ENCODE measurements at places on chromosomes 13 and 19.

DNA sequence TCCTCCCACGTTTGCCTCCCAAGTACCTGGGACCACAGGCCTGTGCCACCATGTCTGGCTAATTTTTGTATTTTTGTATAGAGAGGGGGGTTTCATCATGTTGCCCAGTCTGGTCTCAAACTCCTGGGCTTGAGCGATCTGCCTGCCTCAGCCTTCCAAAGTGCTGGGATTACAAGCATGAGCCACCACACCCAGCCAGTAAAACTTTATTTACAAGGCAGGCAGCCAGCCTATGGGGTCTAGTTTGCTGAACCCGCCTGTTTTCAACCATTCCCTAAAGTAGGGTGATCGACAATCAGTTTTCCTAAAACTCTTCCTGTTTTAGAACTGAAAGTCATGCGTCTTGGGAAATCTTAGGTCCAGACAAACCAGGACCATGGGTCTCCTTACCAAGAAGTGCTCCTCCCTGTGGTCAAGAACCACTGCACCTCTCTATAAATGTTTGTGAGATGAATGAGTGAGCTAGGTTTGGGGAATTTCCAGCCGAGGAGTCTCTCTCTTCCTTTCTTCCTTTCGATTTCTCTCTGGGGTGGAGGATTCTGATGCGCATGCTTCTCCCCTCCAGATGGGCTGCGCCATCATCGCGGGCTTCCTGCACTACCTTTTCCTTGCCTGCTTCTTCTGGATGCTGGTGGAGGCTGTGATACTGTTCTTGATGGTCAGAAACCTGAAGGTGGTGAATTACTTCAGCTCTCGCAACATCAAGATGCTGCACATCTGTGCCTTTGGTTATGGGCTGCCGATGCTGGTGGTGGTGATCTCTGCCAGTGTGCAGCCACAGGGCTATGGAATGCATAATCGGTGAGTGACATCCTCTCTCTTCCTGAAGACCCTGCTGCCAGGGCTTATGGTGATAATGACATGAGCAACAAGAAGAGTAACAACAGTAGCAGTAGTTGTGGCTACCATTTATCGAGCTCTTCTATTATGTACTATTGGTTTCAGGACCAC is 38.7 kb downstream of the ADGRE1 start:
- no peak for DNase-seq

GRCh38 chr13:33080972-33081590 is 64.9 kb downstream of the KL start:
- DNase-seq = no peak

- DNase-seq = no peak
Observed at GRCh38 chr13:22061806-22062391, 391.0 kb downstream of the FGF9 start.

DNA sequence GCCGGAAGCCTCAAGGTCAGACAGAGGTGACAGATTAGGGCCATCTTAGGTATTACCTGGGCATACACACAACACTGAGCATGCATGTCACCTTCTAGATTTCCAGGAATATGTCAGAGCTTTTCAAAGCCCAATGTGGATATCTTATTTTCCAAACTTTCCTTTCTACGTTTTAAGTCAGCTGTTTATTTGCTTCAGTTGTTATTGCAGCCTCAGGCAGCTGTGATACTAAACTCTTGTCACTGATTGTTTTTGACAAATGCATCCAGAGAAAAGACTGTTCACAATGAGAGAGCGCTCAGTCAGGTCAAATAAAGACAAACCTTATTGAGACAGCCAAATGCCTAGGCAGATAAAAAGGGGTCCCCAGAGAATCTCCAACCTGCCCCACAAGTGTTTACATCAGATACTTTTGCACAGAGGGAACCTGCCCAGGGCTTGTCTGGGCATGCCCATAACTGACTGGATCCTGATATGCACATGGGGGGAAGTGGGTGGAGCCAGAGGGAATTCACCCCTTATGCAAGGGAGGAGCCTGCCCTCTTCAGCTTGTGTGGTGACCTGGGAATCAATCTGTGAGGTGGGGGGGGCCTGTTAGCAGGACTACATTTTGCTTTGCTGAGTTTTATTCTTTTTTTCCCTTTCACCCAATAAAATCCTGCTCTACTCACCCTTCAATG is 28.5 kb downstream of the MED4 start:
- DNase-seq = no peak

DNA sequence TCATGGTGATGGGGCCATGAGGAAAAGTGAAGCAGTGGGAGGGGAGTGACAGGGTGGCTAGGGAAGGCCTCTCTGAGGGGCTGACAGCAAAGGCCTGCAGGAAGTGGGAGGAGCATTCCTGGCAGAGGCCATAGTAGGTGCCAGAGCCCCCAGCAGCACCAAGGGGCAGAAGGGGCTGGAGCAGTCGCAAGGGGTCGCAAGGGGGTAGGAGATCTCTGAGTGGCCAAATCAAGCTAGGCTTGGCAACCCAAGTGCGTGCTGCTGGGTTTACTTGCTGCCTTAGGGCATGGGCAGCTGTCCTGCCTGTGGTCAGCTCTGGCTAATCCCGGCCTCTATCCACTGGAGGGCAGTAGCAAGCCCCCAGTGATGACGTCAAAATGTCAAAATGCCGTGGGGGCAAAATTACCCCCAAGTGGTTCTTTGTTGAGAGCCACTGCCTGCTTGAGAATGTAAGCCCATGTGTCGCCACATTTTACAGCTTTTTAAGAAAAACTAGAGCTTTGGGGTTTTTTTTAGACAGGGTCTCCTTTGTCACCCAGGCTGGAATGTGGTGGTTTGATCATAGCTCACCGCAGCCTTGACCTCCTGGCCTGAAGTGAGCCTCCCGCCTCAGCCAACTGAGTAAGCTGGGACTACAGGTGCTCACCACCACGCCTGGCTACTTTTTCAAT is 11.8 kb downstream of the CCDC97 start:
- DNase-seq = no peak

GRCh38 chr13:98022210-98022609 is 68.7 kb downstream of the IPO5 start:
- no peak for DNase-seq

GRCh38 chr13:91211510-91211909 is 136.0 kb upstream of the MIR17HG start:
- no peak for DNase-seq

GRCh38 chr13:40876020-40876738 is 86.8 kb downstream of the SLC25A15 start:
- no peak for DNase-seq

- no peak for DNase-seq
Observed at GRCh38 chr19:10567656-10568055, 1.1 kb downstream of the CDKN2D start.

DNA sequence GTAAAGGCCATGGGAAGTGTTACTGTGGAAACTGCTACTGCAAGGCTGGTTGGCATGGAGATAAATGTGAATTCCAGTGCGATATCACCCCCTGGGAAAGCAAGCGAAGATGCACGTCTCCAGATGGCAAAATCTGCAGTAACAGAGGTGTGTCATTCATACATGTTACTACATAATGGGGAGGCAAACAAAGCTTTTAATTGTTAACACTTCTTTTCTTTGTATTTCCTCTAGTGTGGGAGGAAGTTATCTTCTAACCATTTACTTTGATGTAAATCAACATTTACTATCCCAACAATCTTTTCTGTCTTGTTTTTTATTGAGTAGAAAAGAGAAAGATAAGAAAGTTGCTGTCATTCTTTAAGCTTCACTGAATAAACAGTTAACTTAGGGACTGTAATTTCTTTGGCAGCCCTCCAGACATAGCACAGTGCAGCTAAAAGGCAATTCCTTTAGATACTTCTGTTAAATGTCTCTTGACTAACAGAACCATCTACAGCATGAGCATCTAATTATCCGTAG is 126.9 kb downstream of the ITGBL1 start:
- DNase-seq = no peak

GRCh38 chr13:88051746-88052482 is 380.7 kb downstream of the SLITRK5 start:
- DNase-seq = no peak

DNA sequence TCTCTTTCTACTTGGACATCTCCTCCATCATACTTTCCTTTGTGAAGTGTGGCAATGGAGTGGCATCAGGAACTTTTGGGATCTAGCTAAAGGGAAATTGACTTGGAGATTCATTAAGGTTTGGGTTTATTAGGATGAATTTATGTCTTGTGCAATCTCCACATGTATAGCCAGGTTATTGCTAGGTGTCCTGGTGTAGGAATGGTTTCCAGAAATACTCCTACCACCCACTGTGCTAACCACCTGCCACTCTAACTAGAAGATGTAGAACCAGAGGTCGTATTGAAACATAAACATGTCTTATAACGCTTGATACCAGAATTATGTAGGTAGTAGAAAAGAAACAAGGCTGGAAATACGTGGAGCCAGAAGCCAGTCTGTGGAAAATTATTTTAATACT is 38.1 kb upstream of the MED4 start:
- no peak for DNase-seq

GRCh38 chr13:29454931-29455481 is 140.5 kb downstream of the SLC7A1 start:
- DNase-seq = no peak

DNA sequence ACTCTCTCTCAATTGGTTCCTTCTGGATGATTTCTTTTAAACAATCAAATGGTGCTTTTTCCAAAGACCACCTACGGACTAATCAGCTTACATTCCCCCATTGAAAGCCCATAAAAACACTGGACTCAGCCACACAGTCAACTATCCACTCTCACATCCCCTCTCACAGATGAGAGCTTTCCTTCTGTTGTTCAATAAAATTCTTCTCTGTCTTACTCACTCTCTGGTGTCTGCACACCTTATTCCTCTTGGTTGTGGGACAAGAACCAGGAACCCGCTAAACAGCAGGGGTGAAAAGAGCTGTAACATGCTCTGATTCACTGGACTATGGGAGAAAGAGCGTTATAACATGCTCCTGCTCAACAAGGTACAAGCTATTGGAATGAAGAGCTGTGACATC is 2896.2 kb downstream of the PCDH9 start:
- no peak for DNase-seq

DNA sequence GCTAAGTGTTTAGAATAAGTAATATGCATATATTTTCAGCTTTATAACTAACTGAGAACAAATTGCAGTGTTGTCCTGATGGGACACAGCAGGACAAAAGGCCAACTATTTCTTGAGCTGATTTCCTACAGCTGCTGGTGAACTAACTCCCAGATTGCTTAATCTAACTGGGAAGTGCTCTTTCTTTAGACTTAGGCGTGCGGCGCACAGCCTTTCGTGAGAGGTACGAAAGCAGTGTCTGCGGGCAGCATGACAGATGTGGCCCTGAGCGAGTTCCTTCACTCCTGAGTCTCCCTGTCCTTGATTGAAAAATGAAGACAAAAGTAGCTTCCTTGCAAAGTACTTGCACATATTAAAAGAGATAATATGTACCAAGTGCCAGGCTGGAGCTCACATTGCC is 47.3 kb upstream of the NPAS1 start:
- peak; percentile 32 for DNase-seq

GRCh38 chr19:47176627-47177090 is 46.0 kb downstream of the SAE1 start:
- DNase-seq = no peak

GRCh38 chr13:41004875-41005693 is 14.0 kb downstream of the ELF1 start:
- no peak for DNase-seq

GRCh38 chr19:11377237-11377636 is 2.8 kb downstream of the SWSAP1 start:
- DNase-seq = no peak

GRCh38 chr13:82571653-82572052 is 1310.6 kb downstream of the SLITRK1 start:
- no peak for DNase-seq

DNA sequence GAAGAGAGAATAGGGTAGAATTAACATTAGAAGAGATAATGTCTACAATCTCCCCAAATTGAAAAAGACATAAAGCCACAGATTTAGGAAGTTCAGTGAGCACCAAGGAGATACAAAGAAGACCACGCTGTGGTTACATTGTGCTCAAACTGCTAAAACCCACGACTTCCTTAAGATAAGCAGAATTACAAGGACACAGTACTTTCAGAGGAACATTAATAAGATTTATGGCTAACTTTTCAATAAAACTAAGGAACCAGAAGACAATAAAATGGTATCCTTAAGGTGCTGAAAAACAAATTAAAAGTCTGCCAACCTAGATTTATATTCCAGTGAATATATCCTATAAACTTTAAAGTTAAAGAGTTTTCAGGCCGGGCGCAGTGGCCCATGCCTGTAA is 7.4 kb upstream of the IL17D start:
- DNase-seq = no peak

- DNase-seq = no peak
Observed at GRCh38 chr13:77267362-77267761, 59.5 kb downstream of the MYCBP2 start.

DNA sequence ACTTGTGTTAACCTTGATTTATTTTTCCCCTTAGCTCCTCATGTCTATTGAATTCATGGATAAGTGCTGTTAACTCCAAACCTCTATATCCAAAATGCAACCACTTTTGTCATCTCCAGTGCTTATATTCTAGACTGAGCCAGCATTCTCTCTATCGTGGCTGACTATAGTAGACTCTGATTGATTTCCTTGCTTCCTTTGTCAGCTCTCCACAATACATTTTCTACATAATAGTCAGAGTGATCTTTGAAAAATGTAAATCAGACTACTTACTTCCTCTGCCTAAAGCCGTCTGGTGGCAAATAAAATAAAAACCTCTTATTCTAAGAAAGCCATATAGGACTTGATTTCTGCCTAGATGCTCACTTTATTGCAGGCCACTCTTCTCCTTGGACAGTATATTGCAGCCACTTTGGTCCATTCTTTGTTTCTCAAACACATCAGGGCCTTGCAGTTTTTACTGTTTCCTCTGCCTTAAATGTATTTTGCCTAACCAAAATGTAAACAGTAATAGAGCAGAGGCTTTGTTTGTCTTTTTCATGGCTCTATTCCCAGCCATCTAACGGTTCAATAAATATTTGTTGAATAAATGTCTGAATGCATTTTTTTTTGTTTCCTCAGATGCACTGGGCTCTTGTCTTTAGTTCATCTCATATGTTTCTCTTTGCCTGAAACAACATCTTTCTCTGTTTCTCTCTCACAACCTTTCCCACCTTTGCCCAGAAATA is 243.6 kb upstream of the CSNK1A1L start:
- no peak for DNase-seq

- DNase-seq = no peak
Observed at GRCh38 chr13:25503856-25504255, 132.1 kb downstream of the ATP8A2 start.

Measured in mucosa of descending colon (tissue), 3 donors.